ENCODE measurements at places on chromosomes 1 and 21. TPM values are rescaled to one million over a fixed set of nuclear protein-coding genes. Genes with fewer than 3 reads are reported as not detected.

- DNase-seq = no peak
Observed at GRCh38 chr1:231166398-231166797, 4.5 kb downstream of the TRIM67 start.

DNA sequence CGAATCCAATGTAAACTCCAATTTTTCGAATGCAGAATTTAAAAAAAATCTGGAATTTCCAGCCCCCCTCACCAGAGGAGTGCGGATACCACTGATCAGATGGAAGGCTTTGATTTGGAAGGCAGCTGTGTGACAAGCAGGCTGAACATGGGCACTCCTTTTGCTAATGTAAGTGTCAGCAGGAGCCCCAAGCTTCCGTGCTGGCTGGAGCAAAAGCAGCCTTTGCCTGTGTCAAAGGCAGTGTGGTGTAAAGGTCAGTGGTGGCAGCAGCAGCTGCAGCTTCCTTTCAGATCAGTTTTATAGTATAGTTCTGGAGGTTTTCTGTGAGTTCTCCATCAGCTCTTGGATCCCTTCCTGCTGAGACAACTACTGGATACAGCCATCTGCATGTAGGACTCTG is 259.9 kb downstream of the CTH start:
- DNase-seq = no peak

GRCh38 chr21:31945141-31945540 is 72.3 kb downstream of the HUNK start:
- no peak for DNase-seq

- DNase-seq = no peak
Observed at GRCh38 chr1:101653482-101653946, 343.2 kb downstream of the OLFM3 start.

DNA sequence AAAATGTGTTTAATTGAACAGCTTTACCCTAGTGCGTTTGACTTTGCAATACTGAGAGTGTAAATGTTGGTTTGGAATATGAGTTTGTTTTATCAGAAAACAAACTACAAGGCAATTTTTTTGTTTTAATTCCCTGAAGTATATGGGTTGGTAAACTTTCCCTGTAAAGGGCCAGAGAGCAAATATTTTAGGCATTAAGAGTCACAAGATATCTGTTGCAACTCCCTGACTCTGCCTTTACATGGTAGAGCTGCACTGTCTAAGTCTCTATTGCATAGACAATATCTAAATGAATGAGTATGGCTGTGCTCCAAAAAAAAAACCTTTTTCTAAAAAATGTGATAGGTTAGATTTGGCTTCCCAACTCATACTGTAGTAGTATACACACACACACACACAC is 115.1 kb upstream of the PBX1 start:
- no peak for DNase-seq

GRCh38 chr1:221456918-221457317 is 285.0 kb downstream of the DUSP10 start:
- DNase-seq = no peak

- no peak for DNase-seq
Observed at GRCh38 chr21:41410361-41410760, 15.7 kb upstream of the MX1 start.

DNA sequence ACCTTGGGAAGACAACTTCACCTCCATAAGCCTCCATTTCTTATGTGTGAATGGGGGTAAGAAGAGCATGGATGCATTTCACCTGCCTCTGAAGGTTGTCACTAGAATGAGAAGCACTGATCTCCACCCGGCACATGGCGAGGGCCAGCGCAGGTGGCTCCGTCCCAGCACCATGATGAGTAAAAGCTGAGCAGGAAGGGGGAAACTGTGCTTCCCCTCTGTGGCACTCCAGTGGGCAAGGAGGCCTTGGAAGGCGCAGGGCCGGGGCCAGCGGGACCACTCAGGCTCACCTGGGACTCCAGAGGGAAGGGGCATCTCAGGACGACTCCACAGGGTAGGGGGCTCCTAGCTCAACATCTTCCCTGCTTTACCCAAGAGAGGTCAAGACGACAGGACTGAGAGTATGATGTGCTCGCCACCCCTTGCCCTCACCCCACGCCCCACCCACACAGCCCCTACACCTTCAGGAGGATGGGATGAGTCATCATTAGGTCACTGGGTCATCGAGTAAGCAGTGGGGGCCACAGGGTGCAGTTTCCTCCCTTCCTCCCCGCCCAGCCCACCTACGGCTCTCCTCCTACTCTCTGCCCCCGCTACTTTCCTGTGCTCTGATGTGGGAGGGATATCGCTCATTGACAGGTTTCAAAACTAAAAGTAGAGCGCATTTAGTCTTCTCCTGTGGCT is 112.1 kb downstream of the HIVEP3 start:
- peak; percentile 44 for DNase-seq

DNA sequence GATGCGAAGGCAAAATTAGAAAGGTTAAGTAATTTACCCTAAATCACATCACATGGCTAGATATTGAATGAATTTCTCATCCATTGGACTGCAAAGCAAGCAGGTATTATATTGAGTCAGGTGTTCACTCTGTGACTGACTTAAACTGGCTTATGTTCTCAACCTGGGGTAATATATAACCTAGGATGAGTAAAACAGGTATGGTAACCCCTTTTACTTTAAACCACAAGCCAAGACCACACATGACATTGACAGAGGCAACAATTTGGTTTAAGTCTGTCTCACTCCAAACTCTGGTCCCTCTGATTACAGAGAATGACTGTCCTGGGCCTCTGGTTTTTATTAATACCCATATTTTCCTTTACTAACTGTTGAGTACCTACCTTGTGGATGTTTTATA is 33.3 kb downstream of the MAEL start:
- no peak for DNase-seq

DNA sequence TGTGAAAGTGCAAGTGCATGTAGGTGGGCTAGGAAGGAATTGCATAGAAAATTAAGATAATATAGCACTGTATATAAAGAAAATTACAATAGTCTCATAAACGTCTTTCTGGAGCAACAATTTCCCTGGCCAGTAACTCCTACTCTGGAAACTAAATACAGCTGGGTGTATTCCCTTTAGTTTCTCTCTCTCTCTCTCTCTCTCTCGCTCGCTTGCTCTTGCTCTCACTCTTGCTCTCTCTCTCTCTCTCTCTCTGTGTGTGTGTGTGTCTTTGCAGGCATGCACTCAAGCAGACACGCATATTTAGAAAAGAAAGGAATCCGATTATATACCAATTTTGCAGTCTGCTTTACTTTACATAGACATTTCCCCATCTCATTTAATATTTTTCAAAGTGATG is 14.7 kb downstream of the S100A10 start:
- no peak for DNase-seq

- no peak for DNase-seq
Observed at GRCh38 chr1:32393832-32394140, 455 bp downstream of the BSDC1 start.

DNA sequence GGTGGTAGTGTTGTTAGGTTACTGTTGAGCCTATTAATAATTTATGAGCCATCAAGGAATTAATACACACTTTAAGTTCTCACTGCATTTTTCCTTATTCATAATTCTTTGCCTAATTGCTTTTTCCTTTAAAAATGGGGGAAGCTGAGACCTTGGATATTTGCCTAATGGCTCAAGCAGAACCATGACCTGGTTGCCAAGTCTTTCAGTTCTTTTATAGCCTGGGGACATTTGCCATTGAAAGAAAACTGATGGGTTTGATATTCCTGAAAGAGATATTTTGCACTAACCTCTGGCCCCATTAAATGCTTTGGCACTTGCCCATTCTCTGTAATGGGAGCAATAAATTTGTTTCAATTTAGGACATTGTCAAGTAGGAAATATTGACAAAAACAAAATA is 18.5 kb upstream of the LRRC53 start:
- no peak for DNase-seq

DNA sequence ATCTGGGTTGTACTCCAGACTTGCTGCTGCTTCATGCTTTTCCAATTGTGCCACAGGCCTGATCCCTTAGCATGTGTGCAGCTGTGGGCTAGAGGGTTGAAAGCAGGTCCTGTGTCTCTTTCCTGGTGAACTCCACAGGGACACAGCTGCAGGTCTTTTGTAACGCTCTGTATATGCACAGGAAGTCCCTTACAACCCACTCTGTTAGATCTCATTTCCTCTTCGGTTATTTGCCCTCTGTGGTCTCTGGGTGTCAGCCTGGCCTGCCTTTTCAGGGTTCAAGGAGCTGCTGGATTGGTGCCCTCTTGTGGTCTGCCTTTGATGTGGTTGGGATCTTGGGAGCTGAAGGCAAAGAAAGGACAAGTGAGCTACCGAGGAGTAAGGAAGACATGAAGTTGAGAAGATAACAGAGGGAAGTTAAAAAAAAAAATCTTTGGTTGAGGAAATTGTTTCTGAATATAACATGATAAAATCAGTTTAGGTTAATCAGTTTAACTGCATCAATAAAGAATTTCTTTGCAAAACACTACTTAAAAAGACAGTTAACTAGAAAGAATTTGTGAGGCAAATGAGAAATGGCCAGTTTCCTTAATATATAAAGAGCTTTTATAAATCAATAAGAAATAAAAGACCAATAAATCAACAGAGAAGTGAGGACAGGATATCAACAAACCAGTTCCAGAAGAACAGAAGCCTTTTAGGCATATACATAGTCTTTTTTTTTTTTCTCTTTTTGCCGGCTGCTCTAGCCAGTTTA is 44.1 kb downstream of the UCK2 start:
- DNase-seq = peak; percentile 65

- DNase-seq = no peak
Observed at GRCh38 chr1:14869187-14869586, 270.7 kb downstream of the KAZN start.

- DNase-seq = no peak
Observed at GRCh38 chr1:171424494-171424893, 60.8 kb upstream of the PRRC2C start.

GRCh38 chr1:38489844-38490270 is 369.7 kb downstream of the RRAGC start:
- peak; percentile 30 for DNase-seq

GRCh38 chr1:17861685-17862084 is 106.6 kb downstream of the ACTL8 start:
- DNase-seq = no peak

- DNase-seq = peak; percentile 70
Observed at GRCh38 chr1:205528887-205529825, 24.7 kb downstream of the CDK18 start.

DNA sequence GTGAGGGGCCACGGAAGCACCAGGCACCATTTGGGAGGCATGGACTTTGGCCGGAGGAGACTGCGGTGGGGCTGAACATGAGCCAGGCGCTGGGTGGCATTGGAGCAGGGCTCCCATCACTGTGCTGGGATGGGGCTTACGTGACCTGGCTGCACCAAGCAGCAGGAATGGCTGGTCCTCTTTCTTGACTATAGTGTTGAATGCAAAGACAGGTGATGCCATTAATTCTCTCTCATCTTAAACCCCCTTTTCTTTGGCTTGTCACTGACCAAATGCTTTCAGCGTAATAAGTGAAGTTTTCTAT is 447.9 kb downstream of the CAMTA1 start:
- DNase-seq = no peak

GRCh38 chr1:52413410-52413989 is 9.1 kb downstream of the PRPF38A start:
- DNase-seq = no peak

GRCh38 chr1:150777544-150777943 is 12.0 kb upstream of the CTSS start:
- DNase-seq = no peak

- DNase-seq = no peak
Observed at GRCh38 chr1:82139751-82140468, 339.2 kb downstream of the ADGRL2 start.

DNA sequence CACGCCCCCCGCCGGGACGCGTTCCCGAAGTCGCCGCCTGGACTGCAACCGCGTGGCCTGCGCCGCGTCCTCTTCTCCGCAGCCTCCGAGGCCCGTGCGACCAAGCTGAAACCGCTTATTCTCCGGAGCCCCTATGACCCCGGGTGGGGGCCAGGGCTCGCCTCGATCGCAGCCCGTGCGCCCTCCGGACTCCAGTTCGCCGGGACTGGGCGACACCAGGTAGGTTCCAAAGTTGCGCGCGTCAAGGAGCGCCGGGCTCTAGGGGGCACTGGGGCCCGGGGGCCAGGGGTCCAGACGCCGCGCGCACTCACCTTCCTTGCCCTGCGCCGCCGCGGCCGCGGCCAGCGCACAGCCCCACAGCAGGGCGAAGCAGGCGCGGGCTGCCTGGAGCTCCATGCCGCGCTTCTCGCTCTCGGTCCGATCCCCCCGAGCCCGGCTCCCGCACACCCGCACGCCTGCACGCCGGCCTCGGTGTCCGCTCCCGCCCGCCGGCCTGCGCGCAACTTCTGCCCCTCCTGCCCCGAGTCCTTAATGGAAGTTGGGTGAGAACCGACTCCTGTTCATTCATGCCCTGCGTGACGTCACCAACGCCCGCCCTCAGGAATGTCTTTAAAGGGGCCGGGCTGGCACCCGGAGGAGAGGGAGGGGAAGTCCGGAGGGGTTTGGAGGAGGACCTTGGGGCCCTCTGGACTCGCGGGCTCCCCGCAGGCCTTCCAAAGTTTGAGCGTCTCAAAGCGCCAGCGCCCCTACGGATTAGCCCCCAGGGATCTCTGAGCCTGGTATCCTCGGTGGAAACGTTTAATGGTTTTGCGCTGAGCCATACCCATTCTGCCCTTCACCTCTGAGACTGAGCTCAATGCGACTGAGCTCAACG is at the start of gene EPHA2:
Gene EPHA2, minus strand, starts transcription at position 533 of the 874 bp plus-strand sequence. Its CDS starts 137 bp downstream, at position 396.
- DNase-seq = no peak

DNA sequence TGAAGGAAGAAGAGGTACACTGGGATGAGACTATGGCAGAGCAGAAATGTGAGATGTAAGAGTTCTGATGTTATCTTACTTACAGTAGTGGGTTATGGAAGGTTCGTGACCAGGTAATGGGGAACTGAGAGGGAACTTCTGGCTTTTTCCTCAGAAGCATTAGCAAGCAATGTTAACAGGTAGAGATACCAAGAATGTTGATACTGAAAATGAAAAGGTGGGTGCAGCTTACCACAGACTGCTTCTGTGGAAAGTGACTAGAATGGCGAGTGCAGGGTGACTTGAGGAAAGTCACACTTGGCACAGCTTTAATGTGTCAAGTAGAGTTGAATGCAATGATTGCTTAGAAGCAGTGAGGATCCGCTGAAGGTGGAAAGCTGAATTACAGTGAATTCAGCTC is 70.8 kb downstream of the PLA2G4A start:
- no peak for DNase-seq

GRCh38 chr1:233993651-233994050 is 89.2 kb downstream of the SLC35F3 start:
- DNase-seq = no peak

GRCh38 chr1:201074018-201074417 is 38.2 kb downstream of the CACNA1S start:
- DNase-seq = no peak

DNA sequence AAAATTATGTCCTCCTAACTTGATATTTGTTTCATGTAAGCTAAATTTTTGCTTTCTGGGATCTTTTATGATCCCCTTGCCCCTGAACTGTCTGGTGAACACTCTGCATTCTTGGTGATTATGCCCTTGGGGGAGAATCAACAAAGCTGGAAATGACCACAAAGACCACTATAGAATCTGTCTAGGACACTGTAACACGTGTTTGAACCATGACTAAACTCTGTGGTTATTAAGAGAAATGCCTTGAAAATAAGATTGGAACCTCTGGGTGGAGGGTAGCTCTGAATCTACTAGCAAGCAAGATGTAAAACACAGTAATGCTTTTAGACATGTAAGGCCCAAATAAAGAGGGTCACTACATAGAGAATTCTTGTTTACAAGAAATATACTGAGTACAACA is 237.5 kb downstream of the HMCN1 start:
- DNase-seq = no peak

The LCE1B gene
- not detected for total RNA-seq

The SLC22A15 gene
- 0.52 TPM for total RNA-seq

The OLFML2B gene
- not detected for total RNA-seq

The FNDC5 gene
- not detected for total RNA-seq

The CAMK1G gene
- not detected for total RNA-seq

The GJB3 gene
- total RNA-seq = not detected

The INKA2 gene
- 2.2 TPM for total RNA-seq

The DISC1 gene
- total RNA-seq = 1.5 TPM

The TPTE gene
- total RNA-seq = not detected

The CEP170 gene
- 50.6 TPM for total RNA-seq

Measured in activated T-helper 2 cell treated with anti-CD3 and anti-CD28 coated beads, Interferon-gamma antibody, Interleukin-2, Interleukin-4, amounts not matched to agents 10 μg/mL and 5 μg/mL and 100 μg/mL, durations not matched to agents 14 hours and 24 hours and 36 hours (primary cell).